Tibial nerve (tissue), 4 donors: ENCODE measurements at places on chromosomes 5 and 9.

GRCh38 chr9:86262492-86262891 is 3.0 kb upstream of the C9orf153 start:
- H3K4me1 ChIP-seq = peaks cover 4% of the 10 kb centered on the region
- no peaks in the 10 kb centered on the region for H3K27me3 ChIP-seq
- H3K27ac ChIP-seq = no peak overlapping the region
- no peak overlapping the region for H3K4me3 ChIP-seq

GRCh38 chr5:33828626-33829308 is 63.0 kb downstream of the ADAMTS12 start:
- H3K4me3 ChIP-seq = no peak overlapping the region
- no peak for DNase-seq
- H3K27ac ChIP-seq = no peak overlapping the region
- H3K4me1 ChIP-seq = no peaks in the 10 kb centered on the region
- no peaks in the 10 kb centered on the region for H3K36me3 ChIP-seq
- H3K27me3 ChIP-seq = no peaks in the 10 kb centered on the region

DNA sequence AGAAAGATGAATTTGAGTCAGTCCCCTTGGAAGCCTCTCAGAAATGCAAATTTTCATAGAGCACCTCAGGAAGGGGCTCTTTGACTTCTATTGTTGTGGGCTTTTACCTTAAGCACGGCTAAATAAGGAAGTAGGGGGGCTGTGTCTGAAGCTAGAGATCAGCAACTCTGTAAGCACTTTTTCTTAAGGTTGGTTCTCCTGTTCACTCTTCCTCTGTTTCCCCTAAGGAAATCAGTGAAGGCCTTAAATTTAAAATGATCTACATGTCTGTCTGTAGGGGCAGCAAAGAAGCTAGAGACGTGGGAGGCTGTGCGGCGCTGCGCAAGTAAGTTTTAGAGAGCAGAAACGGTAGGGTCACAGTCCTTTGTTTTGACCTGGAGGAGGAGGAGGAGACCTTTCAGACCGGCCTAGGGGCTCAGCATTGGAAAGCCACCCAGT is 1.2 kb upstream of the CDC14B start:
- DNase-seq = no peak
- H3K27ac ChIP-seq = no peak overlapping the region
- H3K4me1 ChIP-seq = peaks cover 19% of the 10 kb centered on the region
- no peak overlapping the region for H3K4me3 ChIP-seq
- no peaks in the 10 kb centered on the region for H3K36me3 ChIP-seq

- no peak overlapping the region for H3K27ac ChIP-seq
- DNase-seq = no peak
- no peaks in the 10 kb centered on the region for H3K27me3 ChIP-seq
- H3K36me3 ChIP-seq = peaks cover 29% of the 10 kb centered on the region
- H3K4me1 ChIP-seq = peaks cover 20% of the 10 kb centered on the region
- H3K4me3 ChIP-seq = no peak overlapping the region
Measured at GRCh38 chr9:126875756-126876510, 15.5 kb downstream of the ZBTB34 start.

- H3K27ac ChIP-seq = no peak overlapping the region
- no peaks in the 10 kb centered on the region for H3K27me3 ChIP-seq
- no peaks in the 10 kb centered on the region for H3K36me3 ChIP-seq
- no peaks in the 10 kb centered on the region for H3K4me1 ChIP-seq
- DNase-seq = peak; percentile 55
Measured at GRCh38 chr9:38088006-38088925, 19.2 kb upstream of the SHB start.

DNA sequence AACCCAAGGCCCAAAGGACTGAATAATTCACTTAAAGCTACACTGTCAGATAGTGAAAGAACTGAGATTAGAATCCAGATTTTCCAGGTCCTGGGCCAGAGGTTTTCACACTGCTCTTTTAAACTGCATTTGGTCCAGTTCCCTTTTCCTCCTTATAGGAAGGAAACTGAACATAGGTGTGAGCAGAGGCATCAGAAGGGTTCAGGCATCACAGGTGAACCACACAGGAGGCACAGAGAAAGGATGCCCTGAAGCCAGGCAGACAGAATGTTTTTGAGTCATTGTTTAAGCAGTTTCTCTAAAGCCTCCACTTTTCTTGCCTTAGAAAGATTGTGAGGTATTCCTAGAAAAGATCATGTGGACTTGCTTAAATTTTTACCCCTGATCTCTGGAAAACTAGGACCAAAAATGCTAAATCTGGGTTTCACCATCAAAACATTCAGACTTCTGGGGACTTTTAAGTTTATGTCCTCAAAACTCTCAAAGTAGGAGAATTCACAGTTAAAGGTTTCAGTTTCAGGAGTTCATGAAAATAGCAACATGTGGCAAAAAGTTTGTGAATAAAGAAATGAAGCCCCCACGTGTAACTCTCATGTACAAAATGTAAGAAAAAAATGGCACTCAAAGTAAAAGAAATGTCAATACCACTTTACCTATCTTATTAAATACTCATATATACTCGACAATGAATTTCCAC is 386.1 kb downstream of the NTRK2 start:
- no peak for DNase-seq
- no peaks in the 10 kb centered on the region for H3K27me3 ChIP-seq
- H3K36me3 ChIP-seq = no peaks in the 10 kb centered on the region
- H3K27ac ChIP-seq = no peak overlapping the region
- no peaks in the 10 kb centered on the region for H3K4me1 ChIP-seq
